Kidney (tissue), 22 donors: ENCODE measurements at places on chromosomes 1 and 21. TPM values are rescaled to one million over a fixed set of nuclear protein-coding genes. Genes with fewer than 3 reads are reported as not detected.
A peak's percentile ranks its signal among the peaks of the same experiment; 100 is the strongest.

HDAC1 gene
- 89.7 TPM for total RNA-seq

MFSD2A gene
- total RNA-seq, result 10.5 TPM

AVPR1B gene
- 0.69 TPM for total RNA-seq

OR10Z1 gene
- total RNA-seq, result not detected

ZZZ3 gene
- total RNA-seq, result 55.3 TPM

CHRNB2 gene
- total RNA-seq, result 0.60 TPM

SUSD4 gene
- total RNA-seq, result 14.0 TPM

ETV3L gene
- not detected for total RNA-seq

KIF26B gene
- total RNA-seq, result 10.7 TPM

- no peaks in the 10 kb centered on the region for H3K36me3 ChIP-seq
- H3K4me1 ChIP-seq, result no peaks in the 10 kb centered on the region
- no peak overlapping the region for H3K4me3 ChIP-seq
- no peaks in the 10 kb centered on the region for H3K27me3 ChIP-seq
These were observed 35.7 kb upstream of the AGL start for GRCh38 chr1:99814373-99814900.

GRCh38 chr1:16372535-16373285 is 5.7 kb downstream of the SZRD1 start:
- H3K36me3 ChIP-seq, result peaks cover 2% of the 10 kb centered on the region
- peaks cover 9% of the 10 kb centered on the region for H3K4me1 ChIP-seq
- no peaks in the 10 kb centered on the region for H3K27me3 ChIP-seq
- no peak overlapping the region for H3K27ac ChIP-seq
- no peak overlapping the region for H3K4me3 ChIP-seq

- no peak for DNase-seq
- no peaks in the 10 kb centered on the region for H3K4me1 ChIP-seq
- H3K36me3 ChIP-seq, result no peaks in the 10 kb centered on the region
- peak overlapping the region; percentile 45 for H3K27ac ChIP-seq
- H3K4me3 ChIP-seq, result no peak overlapping the region
These were observed 10.7 kb upstream of the OTUD7B start for GRCh38 chr1:150021191-150021694.

DNA sequence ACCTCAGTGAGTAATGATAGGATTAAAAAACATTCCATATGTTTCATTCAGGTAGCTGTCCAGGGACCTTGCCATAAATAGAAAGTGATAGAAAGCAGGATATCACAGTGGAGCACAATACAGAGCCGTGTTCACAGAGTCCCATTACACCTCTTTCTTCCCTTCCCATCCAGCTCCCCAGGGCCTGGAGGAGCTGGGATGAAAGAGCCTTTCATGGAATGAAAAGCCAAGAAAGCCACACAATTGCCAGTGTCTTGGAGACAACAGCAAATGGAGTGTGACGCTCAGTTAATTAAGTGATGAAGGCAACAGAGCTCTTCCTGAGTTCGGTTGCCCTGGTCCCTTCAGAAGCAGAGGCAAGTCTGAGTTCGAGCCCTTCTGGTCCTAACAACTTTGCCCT is 387.3 kb upstream of the PLXNA2 start:
- DNase-seq, result no peak
- no peak overlapping the region for H3K4me3 ChIP-seq
- H3K27me3 ChIP-seq, result no peaks in the 10 kb centered on the region
- H3K27ac ChIP-seq, result no peak overlapping the region
- H3K4me1 ChIP-seq, result no peaks in the 10 kb centered on the region
- no peaks in the 10 kb centered on the region for H3K36me3 ChIP-seq

GRCh38 chr1:40897513-40897912 is 35.4 kb upstream of the CITED4 start:
- H3K4me1 ChIP-seq, result peaks cover 6% of the 10 kb centered on the region
- H3K4me3 ChIP-seq, result no peak overlapping the region
- H3K36me3 ChIP-seq, result no peaks in the 10 kb centered on the region
- DNase-seq, result no peak

- no peak overlapping the region for H3K4me3 ChIP-seq
- peak overlapping the region; percentile 77 for H3K27ac ChIP-seq
- no peaks in the 10 kb centered on the region for H3K27me3 ChIP-seq
- H3K4me1 ChIP-seq, result peaks cover 16% of the 10 kb centered on the region
These were observed 42.2 kb upstream of the ATP1A1 start for GRCh38 chr1:116330846-116331245.

- DNase-seq, result no peak
- no peaks in the 10 kb centered on the region for H3K36me3 ChIP-seq
- H3K27me3 ChIP-seq, result no peaks in the 10 kb centered on the region
- H3K4me3 ChIP-seq, result no peak overlapping the region
These were observed 874.1 kb upstream of the B3GALT2 start for GRCh38 chr1:194060481-194060880.

GRCh38 chr21:46626975-46627501 is 8.4 kb upstream of the PRMT2 start:
- no peaks in the 10 kb centered on the region for H3K36me3 ChIP-seq
- H3K4me3 ChIP-seq, result no peak overlapping the region
- no peak overlapping the region for H3K27ac ChIP-seq

- no peak overlapping the region for H3K4me3 ChIP-seq
- H3K27ac ChIP-seq, result no peak overlapping the region
- no peak for DNase-seq
- peaks cover 2% of the 10 kb centered on the region for H3K4me1 ChIP-seq
- peaks cover 28% of the 10 kb centered on the region for H3K36me3 ChIP-seq
These were observed 4.7 kb downstream of the TAGLN2 start for GRCh38 chr1:159920651-159921050.

DNA sequence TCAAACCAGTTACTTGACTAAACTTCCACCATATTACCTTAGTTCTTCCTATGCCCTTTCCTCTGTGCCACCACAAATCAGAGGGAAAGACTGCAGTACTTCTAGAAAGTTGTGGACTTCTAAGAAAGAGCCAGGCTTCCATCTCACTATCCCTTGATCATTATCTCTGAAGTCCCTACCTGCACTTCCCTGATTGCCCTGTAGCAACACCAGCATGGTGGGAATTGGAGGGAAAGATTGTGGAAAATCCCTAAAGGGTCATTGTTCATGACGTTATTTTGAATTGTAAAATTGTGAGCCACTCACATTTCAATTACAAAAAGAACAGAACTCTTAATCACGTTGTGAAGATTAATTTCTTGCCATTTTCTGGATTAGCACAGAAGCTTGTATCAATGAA is 23.4 kb upstream of the KIAA1614 start:
- DNase-seq, result no peak
- H3K36me3 ChIP-seq, result no peaks in the 10 kb centered on the region
- H3K4me3 ChIP-seq, result no peak overlapping the region
- no peaks in the 10 kb centered on the region for H3K4me1 ChIP-seq

- H3K27ac ChIP-seq, result peak overlapping the region; percentile 42
- H3K27me3 ChIP-seq, result no peaks in the 10 kb centered on the region
- H3K36me3 ChIP-seq, result no peaks in the 10 kb centered on the region
- DNase-seq, result peak; percentile 70
These were observed 36.6 kb upstream of the SLC44A3 start for GRCh38 chr1:94783342-94784189.

DNA sequence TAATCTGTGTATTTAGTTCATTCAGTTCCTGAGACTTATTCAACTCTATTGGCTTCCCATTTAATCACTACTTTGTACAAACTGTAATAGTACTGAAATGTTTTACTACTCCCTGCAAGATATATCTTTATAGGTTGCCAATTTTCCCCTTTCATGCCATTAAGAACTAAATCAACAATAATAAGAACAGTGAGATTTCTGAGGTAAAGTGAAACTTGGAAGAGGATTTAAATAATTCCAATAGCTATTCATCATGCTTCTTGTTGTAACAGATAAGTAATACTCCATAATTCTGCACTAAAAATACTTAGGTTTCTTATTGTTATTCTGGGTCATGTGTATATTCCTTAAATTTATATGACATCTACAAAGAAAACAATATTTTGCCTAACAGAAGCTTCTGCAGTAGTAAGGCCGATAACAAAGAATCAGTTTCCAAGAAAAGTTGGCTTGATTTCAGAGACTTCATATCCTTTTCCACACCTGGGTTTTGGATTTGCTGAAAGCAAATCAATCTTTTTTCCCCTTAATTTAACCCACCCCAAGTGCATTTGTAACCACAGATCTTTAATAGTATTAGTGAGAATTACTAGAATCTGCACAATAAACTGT is 258.3 kb downstream of the FAF1 start:
- no peak overlapping the region for H3K27ac ChIP-seq
- no peaks in the 10 kb centered on the region for H3K36me3 ChIP-seq
- no peaks in the 10 kb centered on the region for H3K27me3 ChIP-seq
- DNase-seq, result no peak

DNA sequence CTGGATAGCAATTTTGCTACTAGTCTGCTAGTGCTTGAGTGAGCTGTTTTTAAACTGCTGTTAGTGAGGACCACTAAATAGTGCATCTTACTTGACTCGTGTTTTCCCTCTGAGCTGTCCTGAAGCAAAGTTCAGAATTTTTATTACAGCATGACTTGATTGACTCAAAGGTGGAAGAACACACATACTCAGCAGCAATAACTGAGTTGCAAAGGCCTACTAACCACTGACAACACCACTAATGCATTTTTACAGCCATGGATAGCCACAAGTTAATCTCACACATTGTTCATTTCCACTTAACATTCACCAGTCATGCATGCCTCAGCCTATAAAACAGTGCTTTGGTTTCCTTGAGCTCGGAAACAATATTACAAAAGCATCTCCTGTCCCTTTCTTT is 148.7 kb downstream of the RUNX1 start:
- no peak overlapping the region for H3K27ac ChIP-seq
- DNase-seq, result no peak
- no peaks in the 10 kb centered on the region for H3K4me1 ChIP-seq
- H3K4me3 ChIP-seq, result no peak overlapping the region

DNA sequence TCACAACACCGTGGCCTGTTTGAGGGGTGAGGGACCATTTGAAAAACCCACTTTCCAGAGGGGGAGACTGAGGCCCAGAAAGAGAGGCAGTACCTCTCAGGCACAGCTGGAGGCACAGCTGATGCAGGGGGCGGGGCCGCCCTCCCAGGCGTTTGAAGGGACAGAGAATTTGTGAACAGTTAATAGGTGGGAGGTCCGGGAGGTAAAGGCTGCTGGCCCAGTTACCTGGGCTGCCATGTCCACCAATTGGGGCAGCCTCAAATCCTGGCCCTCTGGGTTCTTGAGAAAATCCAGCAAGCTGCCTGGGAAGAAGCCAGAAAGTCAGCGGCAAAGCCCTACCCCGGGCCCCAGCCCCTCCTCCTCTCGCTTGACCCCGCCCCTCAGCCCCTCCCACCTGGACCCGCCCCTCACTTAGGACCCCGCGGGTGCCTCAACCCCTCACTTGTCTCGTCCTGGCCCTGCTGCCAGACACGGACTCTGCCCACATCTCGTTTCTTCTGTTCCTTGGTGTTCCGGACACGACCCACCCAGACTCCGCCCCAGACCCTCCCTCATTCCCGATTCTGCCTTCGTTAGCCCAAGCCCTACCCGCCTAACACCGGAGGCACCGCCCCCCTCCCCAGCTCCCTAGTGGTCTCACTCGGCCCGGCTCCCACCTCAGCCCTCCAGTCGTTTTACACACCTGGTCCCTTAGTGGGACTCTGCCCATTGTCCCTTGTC is 10.8 kb upstream of the AHDC1 start:
- DNase-seq, result peak; percentile 86
- no peaks in the 10 kb centered on the region for H3K36me3 ChIP-seq
- no peaks in the 10 kb centered on the region for H3K27me3 ChIP-seq
- H3K4me1 ChIP-seq, result no peaks in the 10 kb centered on the region

GRCh38 chr1:91651661-91652071 is 151.0 kb downstream of the CDC7 start:
- H3K27me3 ChIP-seq, result no peaks in the 10 kb centered on the region
- DNase-seq, result peak; percentile 76
- H3K4me1 ChIP-seq, result no peaks in the 10 kb centered on the region
- no peak overlapping the region for H3K27ac ChIP-seq
- H3K36me3 ChIP-seq, result no peaks in the 10 kb centered on the region
- no peak overlapping the region for H3K4me3 ChIP-seq

- H3K27me3 ChIP-seq, result no peaks in the 10 kb centered on the region
- no peak overlapping the region for H3K4me3 ChIP-seq
- no peaks in the 10 kb centered on the region for H3K4me1 ChIP-seq
- no peaks in the 10 kb centered on the region for H3K36me3 ChIP-seq
- H3K27ac ChIP-seq, result no peak overlapping the region
These were observed 239.4 kb upstream of the POU3F1 start for GRCh38 chr1:38285807-38286530.

DNA sequence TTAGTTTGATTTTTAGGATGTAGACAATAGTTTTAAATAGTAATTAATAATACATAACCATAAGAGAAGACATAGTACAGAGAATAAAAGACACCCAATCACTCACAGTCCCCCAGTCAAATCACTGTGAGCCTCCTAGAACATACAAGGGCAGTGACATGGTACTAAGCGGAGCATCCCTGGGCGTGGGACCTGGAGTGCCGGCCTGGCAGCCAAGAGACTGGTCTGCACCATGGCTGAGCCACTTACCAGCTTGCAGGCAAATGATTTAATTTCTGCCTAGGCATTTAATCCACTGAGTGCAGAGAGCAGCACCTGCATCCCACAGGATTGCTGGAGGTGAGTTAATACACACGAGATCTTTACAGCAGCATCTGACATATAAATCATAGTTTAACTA is 20.4 kb downstream of the SDHB start:
- no peaks in the 10 kb centered on the region for H3K27me3 ChIP-seq
- no peak overlapping the region for H3K4me3 ChIP-seq
- no peak overlapping the region for H3K27ac ChIP-seq
- H3K4me1 ChIP-seq, result no peaks in the 10 kb centered on the region

GRCh38 chr1:39562886-39563285 is 13.7 kb downstream of the PABPC4 start:
- no peaks in the 10 kb centered on the region for H3K4me1 ChIP-seq
- DNase-seq, result no peak
- no peak overlapping the region for H3K4me3 ChIP-seq
- H3K27ac ChIP-seq, result no peak overlapping the region

GRCh38 chr1:178271471-178271870 is 177.6 kb downstream of the RASAL2 start:
- H3K27me3 ChIP-seq, result no peaks in the 10 kb centered on the region
- H3K27ac ChIP-seq, result no peak overlapping the region
- no peaks in the 10 kb centered on the region for H3K4me1 ChIP-seq

DNA sequence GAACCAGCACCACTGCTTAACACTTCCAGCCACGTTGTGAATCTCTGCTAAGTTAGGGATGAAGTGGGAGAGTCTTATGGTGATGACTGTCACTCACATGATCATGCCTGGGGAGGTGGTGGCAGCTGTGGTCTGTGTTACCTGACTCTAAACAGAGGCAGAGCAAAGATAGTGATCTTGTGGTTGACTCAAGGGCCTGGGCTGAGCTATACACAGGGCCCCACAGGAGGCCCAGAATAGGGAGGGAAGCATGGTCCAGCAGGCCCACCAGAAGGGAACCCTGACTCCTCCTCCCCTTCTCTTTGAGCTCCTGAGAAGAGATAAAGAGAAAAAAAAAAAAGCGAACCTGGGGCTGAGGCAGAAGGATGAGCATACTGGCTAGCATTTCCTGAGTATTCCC is 55.0 kb downstream of the PLXNA2 start:
- H3K36me3 ChIP-seq, result no peaks in the 10 kb centered on the region
- H3K4me3 ChIP-seq, result no peak overlapping the region
- H3K27me3 ChIP-seq, result no peaks in the 10 kb centered on the region
- H3K4me1 ChIP-seq, result no peaks in the 10 kb centered on the region
- DNase-seq, result no peak
- H3K27ac ChIP-seq, result no peak overlapping the region

DNA sequence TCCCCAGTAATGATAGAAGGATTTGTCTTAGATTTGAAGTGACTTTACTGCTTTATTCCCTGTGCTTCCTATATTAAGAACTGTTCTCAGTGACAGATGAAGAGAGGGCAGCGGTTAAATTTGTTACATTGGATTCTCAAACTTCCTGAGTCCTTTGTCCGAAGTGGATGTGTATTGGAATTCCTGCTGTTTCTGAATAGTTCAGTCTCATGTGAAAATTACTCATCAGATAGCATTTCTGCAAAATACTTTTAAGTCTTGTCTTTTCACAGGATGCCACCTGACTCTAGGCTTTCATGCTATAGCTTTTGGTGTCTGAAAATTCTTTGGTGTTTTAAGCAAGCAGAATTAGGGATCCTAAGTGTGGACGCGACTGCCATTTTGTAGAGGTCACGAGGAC is 83.6 kb downstream of the PRDM2 start:
- H3K4me1 ChIP-seq, result no peaks in the 10 kb centered on the region
- H3K27ac ChIP-seq, result no peak overlapping the region
